ENCODE measurements at places on chromosomes 7 and 10.

- no peak overlapping the region for H3K4me3 ChIP-seq
- no peaks in the 10 kb centered on the region for H3K27me3 ChIP-seq
- H3K4me1 ChIP-seq, result peaks cover 3% of the 10 kb centered on the region
Observed at GRCh38 chr7:46569133-46569465, 648.0 kb upstream of the IGFBP3 start.

DNA sequence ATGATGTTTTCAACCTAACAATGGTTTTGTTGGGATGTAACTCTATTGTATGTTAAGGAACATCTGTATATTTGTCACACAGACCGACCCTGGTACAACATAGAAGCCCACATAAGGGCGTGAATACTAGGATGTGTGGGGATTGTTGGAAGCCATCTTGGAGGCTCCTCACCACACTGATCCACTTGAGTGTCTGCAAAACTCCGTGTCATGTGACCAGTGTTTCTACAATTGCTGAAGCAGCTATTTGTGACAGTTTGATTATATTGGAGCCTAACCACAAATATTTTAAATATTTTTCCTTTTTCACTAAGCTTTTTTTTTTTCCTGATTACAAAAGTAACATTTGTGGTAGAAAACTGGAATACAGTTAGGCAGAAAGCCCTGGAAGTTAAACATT lies 27.9 kb downstream of the RALA start:
- no peaks in the 10 kb centered on the region for H3K4me1 ChIP-seq
- DNase-seq, result no peak
- H3K36me3 ChIP-seq, result no peaks in the 10 kb centered on the region
- H3K4me3 ChIP-seq, result no peak overlapping the region
- no peaks in the 10 kb centered on the region for H3K27me3 ChIP-seq
- H3K27ac ChIP-seq, result no peak overlapping the region

DNA sequence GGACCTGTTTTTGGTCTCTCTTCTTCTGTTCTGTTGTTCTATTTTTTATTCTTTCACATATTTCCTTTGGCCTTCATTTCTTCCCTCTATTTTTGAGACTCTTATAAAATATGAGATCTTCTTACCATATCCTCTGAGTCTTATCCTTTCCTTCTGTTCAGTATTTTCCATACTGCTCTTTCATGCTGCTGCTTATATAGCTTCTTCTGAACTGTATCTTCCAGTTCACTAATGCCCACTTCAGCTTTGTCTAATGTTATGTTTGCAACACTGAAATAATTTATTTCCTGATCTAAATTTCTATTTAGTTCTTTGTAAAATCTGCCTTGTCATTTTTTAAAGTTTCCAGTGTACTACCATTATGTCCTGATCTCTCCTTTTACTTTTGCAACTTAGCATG lies 12.8 kb downstream of the TMEM168 start:
- H3K27me3 ChIP-seq, result no peaks in the 10 kb centered on the region
- no peak overlapping the region for H3K4me3 ChIP-seq
- no peaks in the 10 kb centered on the region for H3K36me3 ChIP-seq
- H3K4me1 ChIP-seq, result peaks cover 13% of the 10 kb centered on the region

DNA sequence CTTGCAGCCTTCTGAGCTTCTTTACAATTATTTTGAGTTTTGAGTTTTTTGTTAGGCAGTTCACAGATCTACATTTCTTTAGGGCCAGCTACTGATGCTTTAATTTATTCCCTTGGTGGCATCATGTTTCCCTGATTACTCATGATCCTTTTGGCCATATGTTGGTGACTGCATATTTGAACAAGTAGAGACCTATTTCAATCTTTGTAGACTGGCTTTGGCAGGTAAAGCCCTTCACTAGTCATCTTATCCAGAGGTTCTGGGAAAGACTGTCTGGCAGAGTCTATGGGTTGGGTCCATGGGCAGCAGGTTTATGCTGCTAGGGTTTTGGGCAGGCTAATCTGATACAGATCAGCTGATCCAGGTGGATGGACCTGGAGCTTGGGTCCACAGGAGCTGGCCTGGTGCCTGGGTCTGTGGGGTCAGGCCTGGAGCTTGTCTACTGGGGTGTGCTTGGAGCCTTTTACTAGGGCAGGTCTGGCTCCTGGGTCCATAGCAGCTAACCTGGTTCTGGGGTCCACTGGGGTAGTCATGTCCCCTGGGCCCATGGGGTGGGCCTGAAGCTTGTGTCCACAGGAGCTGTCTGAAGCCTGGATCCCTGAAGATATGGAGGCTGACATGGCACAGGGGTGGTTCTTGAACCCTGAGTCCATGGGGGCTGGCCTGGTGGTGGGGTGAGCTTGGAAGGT lies 72.7 kb downstream of the GPR85 start:
- H3K36me3 ChIP-seq, result no peaks in the 10 kb centered on the region
- no peak for DNase-seq
- H3K27ac ChIP-seq, result no peak overlapping the region
- no peaks in the 10 kb centered on the region for H3K27me3 ChIP-seq
- H3K4me3 ChIP-seq, result no peak overlapping the region

DNA sequence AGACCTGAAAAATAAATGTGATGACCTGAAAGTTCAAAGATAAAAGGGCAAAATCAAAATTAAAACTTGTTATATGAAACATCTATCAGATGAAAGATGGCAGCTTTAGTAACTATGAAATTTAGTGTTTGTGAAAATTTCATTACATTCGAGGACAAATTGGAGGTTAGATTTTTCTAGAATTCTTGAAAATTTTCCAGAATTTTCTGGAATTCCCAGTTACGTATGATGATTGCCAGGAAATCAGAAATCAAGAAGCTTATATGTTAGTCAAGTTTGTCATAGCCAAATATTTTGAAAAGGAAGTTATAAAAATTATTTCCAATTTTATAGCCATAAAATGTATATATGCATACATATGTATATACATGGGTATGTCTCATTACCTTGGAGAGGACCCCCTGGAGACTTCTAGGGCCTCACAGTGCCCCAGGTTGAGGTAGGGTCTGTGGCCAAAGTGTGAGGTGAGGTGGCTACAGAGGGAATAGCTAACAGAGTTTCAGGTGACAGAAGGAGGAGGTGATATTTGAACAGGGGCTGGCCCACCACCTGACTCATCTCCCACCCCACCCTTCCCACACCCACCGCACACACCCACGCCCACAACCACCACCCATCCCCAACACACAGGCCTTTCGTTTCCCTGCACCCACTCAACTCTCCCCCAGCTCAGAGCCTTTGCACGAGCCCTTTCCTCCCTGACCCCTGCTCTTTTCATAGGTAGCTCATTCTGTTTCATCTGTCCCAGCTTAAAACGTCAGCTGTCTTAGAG lies 21.5 kb downstream of the C10orf105 start:
- H3K27me3 ChIP-seq, result no peaks in the 10 kb centered on the region
- no peak for DNase-seq

DNA sequence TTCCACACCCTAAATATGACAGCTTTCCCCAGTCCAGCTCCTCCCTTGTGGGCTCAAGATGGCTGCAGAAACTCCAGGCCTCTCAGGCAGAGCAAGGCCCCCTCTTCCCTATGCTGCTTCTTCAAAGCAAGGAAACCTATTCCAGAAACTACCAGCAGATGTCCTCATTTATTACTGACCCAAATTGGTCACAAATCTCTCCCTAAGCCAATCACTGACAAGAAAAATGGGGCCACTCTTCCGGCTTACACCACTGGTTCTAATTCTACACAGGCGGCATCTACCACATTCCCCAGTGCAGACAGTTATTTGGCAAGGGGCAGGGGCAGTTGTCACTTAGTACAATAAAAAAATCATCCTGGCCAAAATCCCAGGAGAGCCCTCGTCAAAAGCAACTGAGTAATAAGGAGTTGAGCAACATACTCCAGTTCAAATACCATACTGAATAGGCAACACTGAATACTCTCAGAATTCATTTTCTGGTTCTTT lies 150.4 kb downstream of the SFMBT2 start:
- no peaks in the 10 kb centered on the region for H3K36me3 ChIP-seq
- H3K4me1 ChIP-seq, result peaks cover 8% of the 10 kb centered on the region
- H3K4me3 ChIP-seq, result no peak overlapping the region
- H3K27ac ChIP-seq, result no peak overlapping the region

GRCh38 chr10:62885684-62886461 lies 69.7 kb upstream of the EGR2 start:
- H3K27me3 ChIP-seq, result no peaks in the 10 kb centered on the region
- no peak for DNase-seq
- no peaks in the 10 kb centered on the region for H3K36me3 ChIP-seq
- H3K4me1 ChIP-seq, result no peaks in the 10 kb centered on the region
- no peak overlapping the region for H3K27ac ChIP-seq
- no peak overlapping the region for H3K4me3 ChIP-seq

Data from transverse colon (tissue), 4 donors.